ENCODE measurements at places on chromosomes 1 and 21.

GRCh38 chr1:2301607-2302291 is 73.6 kb downstream of the SKI start:
- no peak for DNase-seq

DNA sequence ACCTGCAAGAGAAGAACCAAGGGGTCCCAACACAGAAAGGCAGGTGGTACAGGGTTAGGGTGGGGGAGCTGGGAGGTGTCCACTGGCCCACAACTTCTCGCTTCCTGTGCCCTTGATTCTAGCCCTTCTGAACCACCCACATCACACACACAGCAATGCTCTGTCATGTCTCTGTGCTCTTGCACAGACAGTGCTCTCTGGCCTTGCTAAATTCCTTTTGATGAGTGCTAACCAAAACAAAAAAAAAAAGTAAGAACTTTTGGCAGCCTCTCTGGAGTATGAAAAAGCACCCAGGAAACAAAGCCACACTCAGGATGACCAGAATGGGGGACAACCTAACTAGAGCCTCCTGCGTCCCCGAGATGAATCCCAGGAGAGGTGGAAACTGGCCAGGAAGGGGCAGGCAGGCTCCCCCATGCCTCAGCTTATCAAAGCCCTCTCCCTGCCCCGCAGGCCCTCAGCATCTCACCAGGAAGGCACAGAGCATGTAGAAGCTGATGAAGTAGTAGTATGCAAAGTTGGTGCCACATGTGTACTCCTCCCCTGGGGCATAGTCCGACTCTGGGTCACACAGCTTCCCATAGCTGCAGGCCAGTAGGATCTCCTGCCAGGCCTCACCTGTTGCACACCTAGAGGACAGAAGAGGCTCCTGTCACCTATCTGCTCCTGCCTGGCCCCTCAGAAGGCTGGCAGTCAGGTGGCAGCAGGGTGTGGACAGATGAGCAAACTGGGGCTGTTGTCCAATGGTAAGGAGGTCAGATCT is 27.2 kb upstream of the KIF21B start:
- no peak for DNase-seq

DNA sequence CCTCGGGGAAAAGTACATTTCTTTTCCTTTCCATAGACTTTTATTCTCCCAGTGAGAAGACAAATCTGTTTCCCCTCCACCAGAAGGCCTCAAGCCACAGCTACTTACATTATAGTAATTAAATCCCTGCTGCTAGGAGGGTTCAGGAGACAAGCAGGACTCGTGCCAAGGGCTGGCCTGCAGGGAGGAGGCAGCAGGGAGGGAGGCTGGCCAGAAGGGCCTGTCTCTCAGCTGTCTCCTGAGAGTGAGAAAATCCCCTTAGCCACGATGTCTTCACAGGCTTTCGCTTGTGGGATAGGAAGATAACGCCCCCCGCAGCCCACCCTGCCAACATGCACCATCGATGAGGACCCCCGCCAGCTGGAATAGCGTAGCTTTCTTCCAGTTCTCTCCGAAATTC is 14.0 kb downstream of the KCNN3 start:
- no peak for DNase-seq

GRCh38 chr1:160453443-160453842 is 53.1 kb downstream of the VANGL2 start:
- no peak for DNase-seq

- DNase-seq: no peak
Observed at GRCh38 chr1:2891923-2892448, 90.5 kb upstream of the TTC34 start.

GRCh38 chr1:13794231-13795187 is 94.5 kb downstream of the PRDM2 start:
- DNase-seq: no peak

DNA sequence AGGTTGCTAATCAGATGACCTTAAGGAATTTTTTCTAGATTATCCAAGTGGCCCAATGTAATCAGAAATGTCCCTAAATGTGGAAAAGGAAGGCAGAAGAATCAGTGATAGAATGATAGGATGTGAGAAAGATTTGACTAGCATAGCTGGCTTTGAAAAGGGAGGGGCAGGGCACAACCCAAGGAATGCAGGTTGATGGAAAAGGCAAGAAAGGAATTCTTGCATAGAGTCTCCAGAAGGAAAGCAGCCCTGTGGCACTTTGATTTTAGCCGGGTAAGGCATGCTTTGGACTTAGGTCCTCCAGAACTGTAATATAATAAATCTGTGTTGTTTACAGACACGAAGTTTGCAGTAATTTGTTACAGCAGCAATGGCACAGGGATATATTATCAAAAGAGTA is 375.7 kb upstream of the B3GALT2 start:
- DNase-seq: no peak

DNA sequence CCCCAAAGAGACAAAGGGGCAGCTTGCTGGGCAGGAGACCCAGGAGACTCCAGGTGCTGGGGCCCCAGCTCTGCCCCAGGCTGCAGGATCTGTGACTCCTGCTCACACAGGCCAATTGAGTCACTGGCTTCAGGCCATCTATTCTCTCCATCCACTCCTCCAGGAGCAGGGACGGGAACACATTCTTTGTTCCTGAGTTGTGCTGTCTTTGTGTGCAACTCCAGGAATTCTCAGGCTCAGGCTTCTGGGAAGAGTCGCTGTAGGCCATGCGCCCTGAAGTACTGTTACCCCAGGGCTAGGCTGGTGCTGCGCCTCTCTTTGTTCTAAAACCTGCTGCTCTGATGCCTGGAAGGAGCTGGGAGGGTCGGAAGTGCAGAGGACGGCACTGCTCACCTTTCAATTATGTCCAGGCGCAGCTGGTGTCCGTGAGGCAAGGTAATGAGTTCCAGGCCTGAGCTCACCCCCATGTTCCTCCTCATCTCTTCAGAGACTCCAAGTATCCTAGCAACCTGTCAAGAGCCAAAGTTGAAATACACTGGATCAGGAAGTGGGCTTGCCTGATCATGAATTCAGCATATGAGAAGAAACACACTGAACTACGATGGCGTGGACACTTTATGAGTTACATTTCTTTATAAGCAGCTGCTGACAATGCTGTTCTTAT is 105.9 kb downstream of the BCAR3 start:
- DNase-seq: peak; percentile 80

GRCh38 chr1:54305906-54306514 is 100.2 kb downstream of the SSBP3 start:
- no peak for DNase-seq

DNA sequence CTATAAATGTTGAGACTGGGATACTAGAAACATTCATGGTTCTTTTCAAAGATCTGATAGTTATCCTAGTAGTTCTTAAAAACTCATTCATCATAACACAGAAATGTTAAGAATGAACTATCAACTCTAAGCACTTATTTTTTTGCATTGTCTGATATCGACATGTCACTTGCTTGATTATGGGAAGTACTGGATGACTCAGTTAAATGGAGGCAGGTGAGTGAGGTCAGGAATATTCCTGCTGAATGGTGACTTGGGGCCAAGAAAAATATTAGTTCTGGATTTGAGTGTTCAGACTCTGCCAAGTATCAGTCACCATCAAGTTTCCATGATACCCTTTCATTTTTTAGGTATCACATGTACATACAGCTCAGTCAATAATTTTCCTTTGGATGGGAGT is 63.6 kb downstream of the NEK7 start:
- DNase-seq: peak; percentile 5

- DNase-seq: no peak
Observed at GRCh38 chr21:24976238-24976637, 631.0 kb downstream of the MRPL39 start.

GRCh38 chr1:149931212-149931790 is 3.7 kb upstream of the SF3B4 start:
- DNase-seq: no peak

GRCh38 chr1:30678209-30678608 is 45.2 kb downstream of the MATN1 start:
- DNase-seq: no peak

GRCh38 chr1:212488436-212489283 is 55.9 kb downstream of the NENF start:
- no peak for DNase-seq
